ENCODE measurements at places on chromosomes 11 and 22.

DNA sequence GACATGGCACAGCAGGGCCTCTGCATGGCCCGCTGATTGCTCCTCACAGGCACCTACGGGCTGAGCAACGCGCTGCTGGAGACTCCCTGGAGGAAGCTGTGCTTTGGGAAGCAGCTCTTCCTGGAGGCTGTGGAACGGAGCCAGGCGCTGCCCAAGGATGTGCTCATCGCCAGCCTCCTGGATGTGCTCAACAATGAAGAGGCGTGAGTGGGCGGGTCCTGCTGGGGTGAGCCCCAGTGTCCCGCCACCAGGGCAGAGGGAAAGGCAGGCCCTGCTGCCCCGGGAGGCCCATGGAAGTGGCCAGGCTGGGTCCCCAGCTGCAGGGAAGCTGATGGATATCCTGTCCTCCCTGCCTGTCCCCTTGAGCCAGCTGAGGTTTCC lies 18.6 kb upstream of the DGCR8 start:
- peak; percentile 76 for DNase-seq

GRCh38 chr11:86639137-86639536 lies 33.3 kb downstream of the ME3 start:
- DNase-seq = no peak

- no peak for DNase-seq
Measured at GRCh38 chr11:45423036-45423435, 136.9 kb upstream of the SYT13 start.

DNA sequence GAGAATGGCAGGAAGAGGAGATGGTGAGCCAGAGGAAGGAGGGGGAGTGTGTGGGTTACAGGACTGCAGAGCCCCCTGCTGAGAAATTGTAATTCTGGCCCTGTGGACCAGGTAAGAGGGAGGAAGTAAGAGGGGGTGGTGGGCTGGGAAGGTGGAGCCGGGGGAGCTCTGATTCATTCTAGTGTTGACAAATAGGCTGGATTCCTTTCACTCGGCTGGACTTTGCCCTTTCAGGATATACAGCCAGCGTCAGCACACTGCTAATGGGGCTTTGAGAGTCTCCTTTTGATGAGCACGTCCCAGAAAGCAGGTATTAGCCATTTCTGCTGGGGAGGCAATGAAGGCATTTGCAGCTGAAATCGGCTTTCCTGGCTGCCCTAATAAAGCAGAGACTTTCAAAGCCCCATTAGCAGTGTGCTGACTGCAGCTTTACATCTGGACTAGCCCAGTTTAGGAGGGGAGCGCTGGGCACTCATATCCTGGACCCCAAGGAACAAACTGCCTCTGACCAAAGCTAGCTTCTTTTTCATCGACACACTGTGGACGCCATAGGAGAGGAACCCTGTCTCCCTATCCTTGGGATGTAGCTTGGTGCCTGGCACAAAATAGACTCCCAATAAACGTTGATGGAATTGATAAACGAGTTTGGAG lies 44.8 kb upstream of the CADM1 start:
- DNase-seq = peak; percentile 99

DNA sequence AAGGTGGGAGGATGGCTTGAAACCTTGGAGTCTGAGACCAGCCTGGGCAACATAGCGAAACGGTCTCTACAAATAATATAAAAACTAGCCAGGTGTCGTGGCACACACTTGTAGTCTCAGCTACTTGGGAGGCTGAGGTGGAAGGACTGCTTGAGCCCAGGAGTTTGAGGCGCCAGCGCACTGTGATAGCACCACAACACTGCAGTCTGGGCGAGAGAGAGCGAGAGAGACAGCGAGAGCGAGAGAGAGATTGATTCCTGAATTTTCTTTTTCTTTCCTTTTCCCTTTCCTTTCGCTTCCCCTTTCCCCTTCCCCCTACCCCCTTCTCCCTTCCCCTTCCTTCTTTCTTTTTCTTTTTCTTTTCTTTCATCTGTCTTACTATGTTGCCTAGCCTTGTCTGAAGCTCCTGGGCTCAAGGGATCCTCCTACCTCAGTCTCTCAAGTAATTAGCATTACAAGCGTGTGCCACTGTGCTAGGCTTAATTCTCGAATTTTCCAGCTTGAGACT lies 162.4 kb upstream of the ZBED5 start:
- no peak for DNase-seq

DNA sequence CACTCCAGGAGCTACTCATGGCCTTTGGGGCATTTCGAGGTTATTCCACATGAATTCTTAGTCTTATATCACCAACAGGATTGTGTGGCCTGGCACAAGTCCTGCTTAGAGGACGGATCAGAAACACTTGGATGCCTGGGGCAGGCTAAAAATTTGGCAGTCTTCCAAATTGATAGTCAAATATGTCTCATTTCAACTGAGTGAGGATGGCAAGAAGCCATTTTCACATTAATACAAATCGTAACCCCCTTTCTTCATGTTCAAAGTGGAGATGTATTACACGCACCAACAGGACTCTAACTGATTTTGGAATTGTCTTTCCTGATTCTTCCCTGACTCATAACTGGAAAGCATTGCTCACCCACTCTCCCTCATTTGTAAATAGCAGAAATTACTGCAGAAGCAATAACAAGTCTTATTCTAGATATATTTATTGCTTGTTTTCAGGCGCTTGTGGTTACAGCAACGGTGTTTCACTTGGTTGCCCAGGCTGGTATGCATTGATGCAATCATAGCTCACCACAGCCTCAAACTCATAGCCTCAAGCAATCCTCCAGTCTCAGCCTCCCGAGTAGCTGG lies 10.3 kb upstream of the CCDC86 start:
- DNase-seq = peak; percentile 79

Measured in NCI-H69 (cell line).